ENCODE measurements at places on chromosomes 1 and 21.
A peak's percentile ranks its signal among the peaks of the same experiment; 100 is the strongest.

DNA sequence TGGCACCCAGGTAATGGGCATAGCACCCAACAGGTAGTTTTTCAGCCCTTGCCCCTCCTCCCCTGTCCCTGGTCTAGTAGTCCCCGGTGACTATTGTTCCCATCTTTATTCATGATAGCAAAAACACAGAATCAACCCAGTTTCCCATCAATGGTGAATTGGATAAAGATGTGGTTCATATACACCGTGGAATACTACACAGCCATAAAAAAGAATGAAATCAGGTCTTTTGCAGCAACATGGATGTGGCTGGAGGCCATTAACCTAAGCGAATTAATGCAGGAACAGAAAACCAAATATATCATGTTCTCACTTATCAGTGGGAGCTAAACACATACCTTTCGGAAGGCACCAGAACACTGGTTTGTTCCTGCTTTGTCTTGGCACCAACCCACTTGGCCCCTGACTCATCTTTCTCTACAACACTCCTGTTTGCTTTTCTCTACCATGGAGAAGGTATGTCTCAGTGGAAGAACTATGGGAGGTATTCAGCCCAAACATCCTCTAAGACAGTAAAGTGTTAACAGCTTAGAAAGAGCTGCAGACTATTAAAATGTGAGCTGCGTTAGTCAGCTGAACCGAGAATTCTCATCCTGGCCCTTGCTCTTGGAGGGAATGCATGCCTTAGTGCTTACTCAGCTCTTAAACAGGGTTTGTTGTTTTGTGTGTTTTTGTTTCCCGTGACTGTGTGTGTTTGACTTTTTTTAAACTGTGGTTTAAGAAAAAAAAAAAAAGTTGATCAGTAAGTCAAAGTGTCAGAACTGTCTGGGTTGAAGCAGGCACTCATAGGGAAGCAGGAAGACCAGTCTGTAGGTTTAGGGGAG is 203.0 kb downstream of the TOMM20 start:
- DNase-seq = peak; percentile 53

GRCh38 chr1:244749230-244750016 is 86.0 kb upstream of the COX20 start:
- no peak for DNase-seq

DNA sequence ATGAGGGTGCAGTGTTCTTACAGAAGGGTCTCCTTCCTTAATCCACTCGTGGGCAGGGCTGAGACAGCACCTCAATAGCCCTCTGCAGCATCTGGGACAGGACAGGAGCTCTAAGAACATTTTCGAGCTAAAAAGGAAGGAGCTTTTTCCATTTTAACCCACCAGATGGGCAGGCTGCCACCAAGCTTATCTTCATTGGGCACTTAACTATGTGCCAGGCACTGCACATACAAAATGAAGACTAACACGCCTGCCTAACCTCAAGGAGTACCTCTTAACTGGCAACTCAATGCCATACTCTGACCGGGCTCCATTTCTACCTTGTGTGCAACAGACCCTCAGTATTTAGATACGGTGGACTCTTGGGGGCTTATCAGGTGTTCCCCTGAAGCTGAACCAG is 48.2 kb downstream of the SSBP3 start:
- no peak for DNase-seq

- no peak for DNase-seq
Measured at GRCh38 chr1:29632806-29633615, 396.7 kb downstream of the PTPRU start.

DNA sequence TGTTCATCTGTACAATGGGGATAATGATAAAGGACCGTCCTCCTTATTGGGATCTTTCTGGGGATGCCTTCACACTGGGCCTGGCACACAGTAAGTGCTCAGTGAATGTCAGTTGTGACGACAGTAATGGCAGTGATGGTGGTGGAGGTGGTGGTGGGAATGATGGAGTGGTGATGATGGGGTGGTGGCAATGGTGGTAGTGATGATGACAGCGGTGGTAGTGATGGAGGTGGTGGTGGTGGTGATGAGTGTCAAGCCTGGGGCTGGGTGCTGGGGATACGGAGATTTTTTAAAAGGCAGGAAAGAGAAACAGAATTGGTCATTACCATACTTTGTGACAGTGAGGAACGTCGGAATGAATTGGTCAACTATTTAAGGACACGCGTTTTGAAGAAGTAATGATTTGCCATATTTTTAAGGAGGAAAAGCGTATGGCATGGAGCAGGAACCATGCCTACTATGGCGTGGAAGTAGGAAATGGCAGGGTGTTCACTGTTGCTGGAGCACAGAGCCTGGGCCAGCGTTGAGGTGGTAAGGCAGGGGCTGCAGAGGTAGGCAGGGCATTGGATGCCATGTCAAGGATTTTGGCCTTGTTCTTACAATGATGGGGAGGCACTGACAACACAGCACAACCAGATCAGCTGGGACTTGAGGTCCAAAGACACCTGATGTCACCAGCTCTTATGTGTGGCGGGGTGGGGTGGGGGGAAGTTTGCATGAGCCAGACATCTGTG is 128.7 kb downstream of the ACTL8 start:
- DNase-seq = no peak

DNA sequence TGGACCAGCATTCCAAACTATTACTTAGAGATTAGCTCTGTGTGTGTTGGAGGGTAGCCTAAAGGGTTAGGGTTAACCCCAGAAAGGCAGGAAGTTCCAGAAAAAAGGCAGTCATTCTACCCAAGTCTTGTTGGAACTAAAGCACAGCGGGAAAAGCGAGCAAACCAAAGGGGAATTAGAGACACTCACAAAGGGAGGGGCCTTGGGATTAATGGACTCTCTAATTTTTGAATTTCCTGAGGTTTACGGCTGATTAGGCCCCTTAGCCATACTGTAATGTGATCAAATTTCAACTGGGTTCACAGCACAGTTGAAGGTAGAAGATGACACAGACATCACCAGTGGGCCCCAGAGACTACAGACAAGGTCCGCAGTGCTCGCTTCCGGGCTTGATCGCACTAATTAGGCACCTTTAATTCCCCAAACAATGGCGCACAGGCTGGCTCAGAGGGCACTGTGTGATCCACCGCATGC is 28.3 kb downstream of the CAPZB start:
- no peak for DNase-seq

- DNase-seq = no peak
Measured at GRCh38 chr21:35071347-35071746, 22.2 kb upstream of the RUNX1 start.

DNA sequence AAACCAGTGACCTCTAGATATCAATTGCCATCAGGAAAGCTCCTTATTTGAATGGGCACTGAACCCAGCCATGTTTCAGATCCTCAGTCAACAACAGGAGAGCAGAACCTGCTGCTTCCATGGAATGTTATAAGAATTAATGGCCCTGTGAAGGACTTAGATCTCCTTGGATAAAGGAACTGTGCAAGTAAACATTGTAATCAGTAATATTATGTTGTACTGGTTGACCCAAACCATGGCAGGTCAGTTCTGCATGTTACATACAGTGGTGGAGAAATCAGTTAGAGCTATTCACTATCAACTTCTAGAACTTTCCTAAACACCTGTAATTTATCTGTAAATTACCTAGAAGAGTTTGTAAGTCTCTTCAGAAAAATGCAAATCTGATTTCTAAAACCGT is 11.2 kb upstream of the CLDN8 start:
- no peak for DNase-seq

DNA sequence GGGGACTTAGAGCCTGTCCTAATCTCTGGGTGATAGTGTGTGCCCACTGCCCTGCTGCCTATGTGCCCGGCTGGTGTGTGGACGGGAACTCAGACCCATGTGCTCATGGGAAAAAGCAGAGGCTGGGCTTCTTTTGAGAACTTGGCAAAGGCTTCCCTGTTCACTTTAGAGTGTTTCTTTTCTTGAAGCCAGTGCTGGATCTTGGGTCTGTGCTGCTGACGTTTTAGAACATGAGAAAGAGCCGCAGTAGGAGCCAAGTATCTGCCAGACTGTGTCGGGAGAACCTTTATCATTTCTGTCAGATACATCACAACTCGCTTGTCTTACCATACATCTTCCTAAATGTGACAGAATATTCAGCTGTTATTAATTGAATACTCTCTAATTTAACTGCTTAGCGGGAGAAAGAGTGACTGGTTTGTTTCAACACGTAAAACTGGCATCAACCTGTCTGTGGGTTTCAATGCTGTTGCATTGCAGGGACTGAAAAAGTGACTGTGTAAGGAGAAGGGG is 195.2 kb downstream of the PBX1 start:
- no peak for DNase-seq

- DNase-seq = no peak
Measured at GRCh38 chr1:184222652-184223052, 164.2 kb upstream of the C1orf21 start.

DNA sequence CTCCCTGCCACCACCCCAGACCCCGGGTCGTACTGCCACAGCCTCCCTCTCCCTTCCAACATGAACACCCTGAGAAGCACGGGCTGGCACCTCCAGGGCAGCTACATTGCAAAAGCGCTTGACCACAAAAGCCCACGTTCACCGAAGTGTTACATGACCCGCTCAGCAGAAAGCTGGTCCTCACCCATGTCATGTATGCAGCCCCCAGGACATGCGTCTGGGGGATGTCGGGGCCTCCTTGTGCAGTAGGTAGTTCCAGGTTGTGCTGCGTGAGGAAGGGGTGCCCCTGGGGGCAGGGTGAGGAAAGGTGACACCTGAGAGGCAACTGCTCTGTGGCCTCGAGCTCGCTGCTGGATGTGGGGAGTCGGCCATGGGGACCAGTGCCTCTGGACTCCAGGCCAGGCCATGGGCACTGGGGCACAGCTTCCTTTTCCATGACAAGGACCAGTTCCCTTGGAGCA is 102.0 kb upstream of the C1orf174 start:
- no peak for DNase-seq

DNA sequence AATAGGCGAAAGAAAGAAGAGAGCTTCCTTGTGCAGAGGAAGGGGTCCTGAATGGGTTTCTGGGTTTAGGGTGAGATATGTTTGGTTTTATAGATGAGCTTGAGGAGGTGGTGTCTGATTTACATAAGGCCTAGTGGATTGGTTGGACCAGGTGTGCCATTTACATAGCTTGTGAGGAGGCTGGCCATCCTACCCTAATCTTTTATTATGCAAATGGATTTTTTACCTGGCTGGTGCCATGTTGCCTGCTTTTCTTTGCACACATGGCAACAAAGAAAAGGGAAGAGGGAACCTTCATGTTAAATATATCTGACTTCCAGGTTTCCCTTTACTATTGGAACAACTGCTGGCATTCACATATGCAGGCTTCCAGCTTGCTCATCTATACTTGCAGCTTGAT is 585.3 kb downstream of the PTPRU start:
- DNase-seq = no peak

DNA sequence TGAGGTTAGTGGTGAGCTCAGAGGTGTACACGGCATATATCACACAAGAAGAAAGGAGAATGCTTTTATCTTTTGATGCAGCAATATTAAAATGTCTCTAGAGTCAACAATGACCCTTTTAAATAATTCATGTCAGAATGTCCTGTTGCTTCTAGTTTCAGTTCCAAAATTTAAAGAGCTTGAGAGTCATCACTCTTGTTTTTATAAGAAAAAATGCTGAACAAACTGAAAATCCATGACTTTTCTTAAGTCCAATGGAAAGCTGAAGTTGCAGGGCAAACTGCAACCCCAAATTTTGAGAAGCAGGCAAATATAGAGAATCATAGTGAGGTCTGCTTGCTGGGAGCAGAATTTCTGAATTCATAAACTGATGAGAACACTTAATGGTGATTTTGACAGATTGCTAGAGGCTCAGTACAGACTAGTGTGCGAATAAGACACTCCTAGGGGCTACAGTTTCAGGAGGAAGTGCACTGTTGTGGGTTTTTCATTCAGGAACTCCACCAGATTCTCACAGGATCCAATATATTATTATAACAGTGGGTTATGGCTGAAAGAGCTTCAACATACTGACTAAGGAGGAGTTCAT is 135.1 kb downstream of the CLIC6 start:
- DNase-seq = no peak

DNA sequence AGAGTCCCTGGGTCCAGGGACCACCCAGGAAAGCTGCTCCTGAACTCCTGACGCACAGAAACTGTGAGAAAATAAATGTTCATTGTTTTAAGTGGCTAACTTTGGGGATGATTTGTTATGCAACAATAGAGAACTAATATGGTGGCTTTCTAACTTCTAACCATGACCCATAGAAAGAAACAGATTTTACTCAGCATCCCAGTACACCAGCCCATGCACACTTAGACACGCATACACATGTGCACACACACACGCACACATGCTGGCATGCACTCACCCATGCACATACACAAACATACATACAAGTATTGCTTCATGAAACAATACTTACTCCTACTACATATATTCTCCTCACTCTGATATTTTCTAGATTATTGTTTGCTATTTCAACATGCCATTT is 57.1 kb downstream of the NID1 start:
- no peak for DNase-seq

DNA sequence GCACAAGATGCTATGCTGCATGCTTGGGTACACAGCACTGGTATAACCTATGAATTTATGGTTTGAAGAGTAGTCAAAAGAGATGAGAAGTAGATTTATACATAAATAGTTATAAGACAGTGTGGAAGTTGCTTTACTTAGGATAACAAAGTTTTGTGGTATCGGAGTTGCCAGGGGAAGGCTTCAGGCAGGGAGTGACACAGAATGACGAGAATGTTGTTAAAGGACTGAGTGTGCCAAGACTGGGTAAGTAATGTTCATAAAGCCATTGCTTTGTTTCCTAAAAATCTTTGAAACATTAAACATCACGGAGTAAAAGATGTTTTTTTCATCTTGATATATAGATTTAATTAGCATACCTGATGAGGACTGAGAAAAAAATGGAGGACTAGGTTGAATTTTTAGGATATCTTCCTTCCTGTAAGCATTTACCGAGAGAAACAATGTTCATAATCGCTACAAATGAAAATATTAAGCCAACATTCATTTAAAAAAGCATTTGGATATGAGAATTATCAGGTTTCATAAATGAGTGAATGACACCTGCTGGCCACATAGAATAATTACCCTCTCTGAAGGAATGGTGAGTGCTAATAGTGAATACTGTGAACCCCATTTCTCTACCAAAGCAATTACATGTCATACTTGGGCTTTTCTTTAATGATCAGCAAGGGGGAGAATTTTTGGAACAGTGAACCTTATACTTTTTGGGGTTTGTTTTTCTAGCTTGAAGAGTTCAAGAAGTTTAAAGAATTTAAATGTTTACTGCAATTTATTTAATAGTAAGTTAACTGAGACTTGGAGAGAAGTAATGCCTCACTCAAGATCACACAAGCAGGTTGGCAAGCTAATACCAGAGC is 28.4 kb downstream of the EXTL2 start:
- no peak for DNase-seq

DNA sequence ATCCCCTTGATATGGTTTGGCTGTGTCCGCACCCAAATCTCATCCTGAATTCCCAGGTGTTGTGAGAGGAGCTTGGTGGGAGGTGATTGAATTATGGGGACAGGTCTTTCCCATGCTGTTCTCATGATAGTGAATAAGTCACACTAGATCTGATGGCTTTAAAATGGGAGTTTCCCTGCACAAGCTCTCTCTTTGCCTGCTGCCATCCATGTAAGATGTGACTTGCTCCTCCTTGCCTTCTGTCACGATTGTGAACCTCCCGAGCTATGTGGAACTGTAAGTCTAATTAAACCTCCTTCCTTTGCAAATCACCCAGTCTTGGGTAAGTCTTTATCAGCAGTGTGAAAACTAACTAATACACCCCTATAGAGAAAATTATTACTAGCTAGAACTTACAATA is 959.5 kb upstream of the ADGRL2 start:
- no peak for DNase-seq

- DNase-seq = no peak
Measured at GRCh38 chr1:41980827-41981653, 62.3 kb upstream of the HIVEP3 start.

GRCh38 chr1:119046785-119047438 is 58.8 kb upstream of the TBX15 start:
- peak; percentile 20 for DNase-seq

- DNase-seq = no peak
Measured at GRCh38 chr1:225482421-225482950, 54.6 kb upstream of the LBR start.
